ENCODE measurements at places on chromosomes 13 and 19.

DNA sequence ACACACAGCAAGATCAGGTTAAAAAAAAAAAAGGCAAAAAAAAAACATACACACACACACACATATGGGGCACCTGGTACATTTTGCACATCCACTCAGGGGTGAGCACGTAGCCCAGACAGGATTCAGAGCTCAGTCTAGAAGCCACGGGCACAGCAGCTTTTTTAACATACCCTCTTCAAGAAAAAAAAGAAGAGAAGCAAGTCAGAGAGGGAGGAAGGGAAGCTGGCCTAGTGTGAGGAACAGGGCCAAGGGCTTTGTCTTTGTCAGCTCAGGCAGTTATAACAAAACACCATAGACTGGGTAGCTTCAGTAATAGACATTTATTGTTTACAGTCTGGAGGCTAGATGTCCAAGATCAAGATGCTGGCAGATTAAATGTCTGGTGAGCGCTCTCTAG lies 2.3 kb upstream of the TPM4 start:
- DNase-seq = no peak

GRCh38 chr13:49956131-49956530 lies 20.0 kb upstream of the SPRYD7 start:
- DNase-seq = peak; percentile 31

- no peak for DNase-seq
These were observed 66.7 kb downstream of the LHFPL6 start for GRCh38 chr13:39536274-39536673.

- no peak for DNase-seq
These were observed 8.8 kb downstream of the CC2D1A start for GRCh38 chr19:13914777-13915176.

DNA sequence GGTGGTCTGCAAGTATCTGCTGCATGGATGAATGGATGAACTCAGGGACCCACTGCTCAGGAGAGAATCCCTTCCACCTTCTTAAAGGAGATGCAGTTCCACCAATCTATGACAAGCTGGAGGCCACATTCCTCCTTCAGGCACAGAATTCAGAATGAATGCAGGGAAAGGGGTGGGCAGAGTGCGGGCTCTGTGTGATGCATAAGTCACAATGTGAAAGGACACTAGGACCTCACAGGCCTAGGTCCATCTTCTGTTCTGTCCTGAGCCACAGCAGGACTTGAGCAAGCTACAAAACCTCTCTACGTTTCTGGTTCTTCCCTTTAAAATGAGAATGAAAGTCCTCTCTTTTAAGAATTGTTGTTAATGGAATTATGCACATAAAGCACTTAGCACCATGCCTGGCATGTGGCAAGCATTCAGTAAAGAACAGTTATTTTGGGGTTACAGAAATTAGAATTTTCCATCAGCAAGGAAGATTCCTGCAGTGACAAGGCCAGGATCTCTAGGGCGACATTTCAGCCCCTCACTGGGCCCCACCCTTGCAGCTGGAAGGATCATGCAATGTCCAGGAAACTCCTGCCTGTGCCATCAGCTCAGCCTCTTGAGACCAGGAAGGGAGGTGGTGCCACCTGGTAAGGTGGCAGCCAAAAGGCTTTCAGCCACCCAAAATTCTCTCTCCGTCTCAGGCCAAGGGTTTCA lies 38.7 kb downstream of the TSHZ3 start:
- DNase-seq = no peak

- no peak for DNase-seq
These were observed 414.6 kb downstream of the TDRD3 start for GRCh38 chr13:60811581-60811980.

- no peak for DNase-seq
These were observed 223.0 kb downstream of the TSHZ3 start for GRCh38 chr19:31126236-31126635.

DNA sequence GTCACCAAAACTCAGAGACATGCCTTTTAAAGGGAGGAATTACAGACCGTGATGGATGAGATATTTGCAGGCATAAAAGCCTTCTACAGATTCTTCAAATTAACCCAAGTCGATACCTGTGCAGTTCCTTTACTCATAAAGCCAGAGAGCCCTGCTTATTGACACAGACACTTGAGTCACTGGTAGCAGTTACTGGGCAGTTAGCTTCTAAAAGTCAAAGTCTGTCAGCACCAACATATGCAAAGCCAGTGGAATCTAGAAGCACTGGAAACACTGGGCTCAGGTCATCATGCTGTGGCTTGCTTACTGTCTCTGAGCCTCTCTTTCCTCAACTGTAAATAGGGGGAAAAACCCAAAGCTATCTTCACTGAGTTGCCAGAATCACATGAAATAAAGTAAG lies 25.7 kb upstream of the LRCH1 start:
- DNase-seq = no peak

- DNase-seq = no peak
These were observed 108.6 kb downstream of the PIBF1 start for GRCh38 chr13:72890546-72890945.

DNA sequence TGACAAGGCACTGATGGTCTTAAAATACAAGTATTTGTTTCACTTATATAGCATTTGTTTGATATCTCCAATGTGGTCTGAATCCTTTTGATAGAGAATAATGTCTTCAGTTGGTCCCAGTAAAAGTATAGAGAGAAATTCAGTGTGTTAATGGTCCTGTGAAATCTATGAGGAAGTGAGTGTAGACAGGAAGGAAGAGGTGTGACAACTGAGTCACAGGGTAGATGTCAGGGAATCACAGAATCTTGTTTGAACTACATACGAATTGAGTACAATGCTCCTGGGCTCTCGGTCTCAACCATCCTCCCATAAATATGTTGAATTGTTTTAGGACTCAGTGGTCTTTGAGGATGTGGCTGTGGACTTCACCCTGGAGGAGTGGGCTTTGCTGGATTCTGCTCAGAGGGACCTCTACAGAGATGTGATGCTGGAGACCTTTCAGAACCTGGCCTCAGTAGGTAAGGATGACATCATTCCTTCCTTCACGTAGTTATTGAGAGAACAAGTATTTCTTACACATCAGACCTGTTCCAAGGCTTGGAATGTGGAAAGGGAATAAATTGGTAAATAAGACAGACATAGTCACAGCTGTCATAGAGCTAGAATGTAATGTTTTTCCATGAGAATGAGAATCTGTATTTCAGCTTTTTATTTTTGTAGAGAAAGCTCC lies 9.1 kb downstream of the ZNF555 start:
- DNase-seq = no peak

DNA sequence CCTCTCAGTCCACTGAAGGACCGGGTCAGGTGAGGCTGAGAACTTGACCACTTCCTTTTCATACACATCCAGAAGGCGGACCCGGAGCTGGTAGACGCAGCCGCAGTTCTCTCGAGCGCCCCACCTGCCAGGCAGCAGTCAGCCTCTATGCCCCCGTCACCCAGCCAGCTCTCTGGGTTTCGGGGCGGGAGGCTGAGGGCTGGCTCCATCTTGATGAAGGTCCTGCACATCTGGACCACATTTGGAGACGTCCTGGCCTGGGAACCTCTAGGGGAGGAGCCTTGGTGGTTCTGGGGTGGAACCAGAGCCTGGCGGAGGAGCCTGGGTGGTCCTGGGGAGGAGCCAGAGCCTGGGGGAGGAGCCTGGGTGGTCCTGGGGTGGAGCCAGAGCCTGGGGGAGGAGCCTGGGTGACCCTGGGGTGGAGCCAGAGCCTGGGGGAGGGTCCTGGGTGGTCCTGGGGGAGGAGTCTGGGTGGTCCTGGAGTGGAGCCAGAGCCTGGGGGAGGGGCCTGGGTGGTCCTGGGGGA lies 14.3 kb downstream of the MRPS12 start:
- DNase-seq = no peak

DNA sequence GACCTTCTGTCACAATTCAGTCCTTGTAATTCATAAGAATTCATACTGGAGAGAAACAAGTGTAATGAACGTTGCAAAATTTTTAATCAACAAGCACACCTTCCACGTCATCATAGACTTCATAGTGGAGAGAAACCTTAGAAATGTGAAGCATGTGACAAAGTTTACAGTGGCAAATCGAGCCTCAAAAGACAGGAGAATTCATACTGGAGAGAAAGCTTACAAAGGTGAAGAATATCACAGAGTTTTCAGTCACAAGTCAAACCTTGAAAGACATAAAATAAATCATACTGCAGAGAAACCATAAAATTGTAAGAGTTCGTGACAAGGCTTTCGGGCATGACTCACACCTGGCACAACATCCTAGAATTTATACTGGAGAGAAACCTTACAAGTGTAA lies 24.6 kb downstream of the ZNF813 start:
- no peak for DNase-seq

DNA sequence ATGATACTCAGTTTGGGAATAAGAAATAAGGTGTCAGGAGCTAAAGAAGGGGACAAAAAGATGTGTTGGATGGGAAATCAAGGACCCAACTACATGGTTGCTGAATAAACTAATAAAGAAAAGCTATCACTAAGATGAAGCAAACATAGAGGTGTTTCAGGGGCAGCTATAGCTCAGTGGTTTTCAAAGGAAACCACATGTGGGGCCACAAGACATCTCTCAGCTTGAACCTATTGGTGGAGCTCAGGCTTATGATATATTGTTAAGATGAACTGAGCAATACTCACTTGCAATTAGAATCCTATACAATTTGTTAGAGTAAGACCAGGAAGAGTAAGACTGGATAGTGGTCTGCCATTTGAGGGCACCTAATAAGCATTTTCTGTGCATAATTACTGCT lies 45.1 kb upstream of the SPRY2 start:
- peak; percentile 31 for DNase-seq

DNA sequence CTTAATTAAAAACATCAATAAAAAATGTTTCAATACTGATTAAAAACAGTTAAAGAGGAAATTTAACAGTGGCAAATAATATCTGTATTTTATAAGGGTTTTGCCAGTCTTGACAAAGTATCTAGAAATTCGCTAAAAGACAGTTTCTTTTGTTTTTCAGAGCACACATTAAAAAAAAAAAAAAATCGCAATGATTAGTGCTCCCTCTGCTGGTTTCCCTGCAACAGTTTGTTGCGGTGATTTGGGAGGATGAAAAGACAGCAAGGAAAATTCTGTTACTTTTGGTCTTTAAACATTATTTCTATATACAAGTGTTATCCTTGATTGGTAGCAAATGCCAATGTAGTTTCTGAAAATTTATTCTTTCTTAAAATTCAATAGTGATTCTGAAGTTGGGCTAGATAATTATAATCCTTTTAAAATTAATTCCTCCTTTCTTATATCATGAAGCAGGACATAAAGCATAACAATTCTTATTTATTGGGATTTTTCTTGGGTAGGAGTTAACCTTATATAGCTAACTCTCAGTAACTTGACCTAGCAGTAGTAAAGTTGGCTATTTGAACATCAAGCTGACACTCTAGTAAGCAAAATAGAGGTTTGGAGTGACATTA lies 23.1 kb upstream of the SPRY2 start:
- peak; percentile 38 for DNase-seq

- DNase-seq = no peak
These were observed 134.5 kb downstream of the PCDH9 start for GRCh38 chr13:67095621-67096020.

DNA sequence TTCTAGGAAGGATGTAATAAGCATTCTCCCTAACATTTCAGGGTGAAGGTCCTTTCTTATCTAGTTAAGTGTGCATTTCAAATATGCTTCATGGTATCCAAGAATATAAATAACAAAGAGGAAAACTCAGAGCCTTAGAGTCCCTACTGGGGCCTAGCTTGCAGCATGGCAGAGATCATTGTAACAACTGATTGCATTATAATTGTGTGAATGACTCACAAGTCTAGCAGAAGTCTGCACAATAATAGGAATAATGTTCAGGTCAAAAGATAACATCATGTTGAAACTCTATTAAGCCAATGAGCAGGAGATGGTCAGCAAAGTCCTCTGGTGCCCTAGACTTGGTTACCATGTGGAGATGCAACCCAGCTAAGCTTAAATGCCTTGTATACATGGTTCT lies 3.4 kb downstream of the POSTN start:
- no peak for DNase-seq

- DNase-seq = no peak
These were observed 1842.3 kb downstream of the PCDH9 start for GRCh38 chr13:65387743-65388347.

DNA sequence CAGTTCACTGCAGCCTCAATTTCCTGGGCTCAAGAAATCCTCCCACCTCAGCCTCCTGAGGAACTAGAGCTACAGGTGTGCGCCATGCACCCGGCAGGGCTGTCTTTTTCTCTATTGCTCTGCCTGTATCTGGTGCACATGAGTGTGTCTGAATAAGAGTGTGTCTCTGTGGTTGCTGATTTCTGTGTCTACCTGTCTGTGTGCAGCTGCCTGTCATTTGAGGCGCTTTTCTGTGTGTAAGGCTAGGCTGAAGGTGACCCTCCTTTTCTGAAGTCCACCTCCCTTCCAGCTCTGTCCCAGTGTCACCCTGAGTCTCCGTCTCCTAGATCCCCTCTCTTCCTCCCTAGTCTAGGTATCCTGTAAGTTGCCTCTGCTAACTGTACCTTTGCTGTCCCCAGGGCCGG lies 1.5 kb upstream of the PRR12 start:
- DNase-seq = no peak

- DNase-seq = no peak
These were observed 523.7 kb upstream of the HTR2A start for GRCh38 chr13:47420568-47420967.

DNA sequence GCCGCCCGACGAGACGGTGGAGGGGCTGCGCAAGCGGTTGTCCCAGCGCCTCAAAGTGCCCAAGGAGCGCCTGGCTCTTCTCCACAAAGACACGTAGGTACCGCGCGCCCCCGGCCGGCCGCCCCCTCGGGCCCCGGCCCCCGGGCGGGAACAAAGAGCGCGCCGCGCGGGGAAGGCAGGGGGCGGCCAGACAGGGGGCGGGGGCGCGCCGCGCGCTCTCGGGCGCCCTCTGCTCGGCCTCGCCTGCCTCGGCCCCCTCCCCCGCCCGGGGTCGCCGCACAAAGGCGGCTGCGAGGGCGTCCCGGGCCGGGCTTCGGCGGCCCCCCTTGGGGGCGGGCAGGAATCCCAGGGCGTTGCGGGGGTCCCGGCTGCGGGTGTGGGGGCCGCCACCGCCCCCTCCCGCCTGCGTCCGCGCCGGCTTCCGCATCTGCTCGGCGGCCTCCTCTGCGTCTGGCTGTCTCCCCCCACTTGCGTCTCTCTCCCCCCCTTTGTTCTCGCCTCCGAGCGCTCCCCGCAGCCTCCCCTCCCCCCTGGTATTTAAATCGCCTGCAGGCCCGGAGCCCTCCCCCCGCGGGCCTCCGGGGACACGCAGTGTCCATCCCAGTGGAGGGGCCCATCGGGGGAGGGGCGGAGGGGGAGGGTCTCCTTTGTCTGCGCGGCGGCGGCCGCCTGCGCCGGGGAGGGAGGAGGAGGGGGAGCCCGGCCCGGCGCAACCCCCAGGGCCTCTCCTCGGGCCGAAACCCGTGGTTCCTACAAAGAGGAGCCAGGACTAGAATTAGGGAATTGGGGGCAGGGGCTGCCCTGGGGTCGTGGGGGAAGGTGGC lies 2.3 kb downstream of the MIDN start:
- DNase-seq = peak; percentile 11

All from AML-193 (cell line).